Activated naive CD8-positive, alpha-beta T cell treated with anti-CD3 and anti-CD28 coated beads for 36 hours (primary cell): ENCODE measurements at places on chromosomes 4 and X. TPM values are rescaled to one million over a fixed set of nuclear protein-coding genes. Genes with fewer than 3 reads are reported as not detected.

The LRCH2 gene
- not detected for total RNA-seq

GRCh38 chr4:45399116-45399515 is 672.8 kb upstream of the GNPDA2 start:
- no peaks in the 10 kb centered on the region for H3K27me3 ChIP-seq

GRCh38 chrX:108312957-108313356 is 125.3 kb downstream of the COL4A6 start:
- H3K27me3 ChIP-seq: no peaks in the 10 kb centered on the region
- H3K4me1 ChIP-seq: no peaks in the 10 kb centered on the region
- no peak overlapping the region for H3K27ac ChIP-seq
- no peaks in the 10 kb centered on the region for H3K36me3 ChIP-seq
- H3K4me3 ChIP-seq: no peak overlapping the region

- no peaks in the 10 kb centered on the region for H3K36me3 ChIP-seq
- peaks cover 7% of the 10 kb centered on the region for H3K27me3 ChIP-seq
- no peak overlapping the region for H3K4me3 ChIP-seq
- no peaks in the 10 kb centered on the region for H3K4me1 ChIP-seq
These were observed 26.9 kb upstream of the BEX4 start for GRCh38 chrX:103187953-103188475.

DNA sequence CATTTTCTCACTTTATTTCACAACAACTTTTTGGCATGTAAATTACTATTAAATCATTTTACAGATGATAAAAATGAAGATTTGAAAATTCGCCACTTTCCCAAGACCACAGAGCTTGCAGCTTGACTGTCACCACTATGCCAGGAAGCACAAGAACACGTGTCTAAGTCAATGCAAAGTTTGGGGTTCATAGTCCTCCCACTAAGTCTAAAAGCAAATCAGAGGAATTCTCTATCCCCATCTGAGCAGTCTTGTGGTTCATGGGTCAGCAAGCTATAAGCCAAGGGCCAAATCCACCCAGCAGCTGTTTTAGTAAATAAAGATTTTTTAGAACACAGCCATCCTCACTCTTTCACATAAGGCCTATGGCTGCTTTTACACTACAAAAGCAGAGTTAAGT is 833.3 kb upstream of the INTU start:
- no peaks in the 10 kb centered on the region for H3K36me3 ChIP-seq
- no peaks in the 10 kb centered on the region for H3K27me3 ChIP-seq

DNA sequence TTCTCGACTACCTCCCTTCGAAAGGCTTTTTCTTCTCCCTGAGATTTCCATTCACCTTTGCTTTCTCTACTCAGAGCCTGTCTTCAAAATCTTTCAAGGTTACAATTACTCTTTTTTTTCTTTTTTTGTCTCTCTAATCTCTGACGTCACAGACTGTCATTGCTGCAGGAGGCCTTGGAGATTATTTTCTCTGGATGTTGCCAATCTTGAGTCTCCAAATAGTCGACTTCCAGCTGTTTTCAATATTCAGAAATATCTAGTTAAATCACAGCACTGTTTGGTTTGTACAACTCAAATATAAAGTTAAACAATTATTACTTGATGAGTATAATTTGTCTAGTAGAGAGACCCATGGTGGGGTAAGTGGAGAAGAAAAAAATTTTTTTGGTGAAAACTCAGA is 359.0 kb upstream of the BOD1L1 start:
- DNase-seq: no peak
- H3K36me3 ChIP-seq: no peaks in the 10 kb centered on the region
- no peak overlapping the region for H3K4me3 ChIP-seq
- peaks cover 7% of the 10 kb centered on the region for H3K27me3 ChIP-seq
- H3K27ac ChIP-seq: no peak overlapping the region

DNA sequence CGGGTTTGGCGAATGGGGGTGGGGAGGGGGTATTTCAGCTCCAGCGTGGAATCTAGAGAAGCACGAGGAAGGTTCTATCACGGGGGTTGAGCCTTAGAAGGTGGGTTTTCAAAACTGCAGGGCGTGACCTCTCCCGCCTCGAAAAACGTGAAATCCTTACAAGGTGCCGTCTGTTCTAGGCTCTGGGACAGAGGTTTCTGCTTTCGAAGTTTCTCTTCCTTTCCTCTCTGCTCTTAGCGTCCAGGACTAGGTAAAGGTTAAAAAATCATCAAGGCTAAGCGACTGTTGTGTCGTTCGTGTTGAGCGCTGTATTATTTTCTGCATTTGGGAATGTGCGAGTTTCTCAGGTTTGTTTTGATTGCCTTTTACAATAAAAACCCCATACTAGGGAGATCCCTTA is 1.1 kb downstream of the FHL1 start:
- no peak overlapping the region for H3K27ac ChIP-seq
- DNase-seq: no peak
- peaks cover 6% of the 10 kb centered on the region for H3K36me3 ChIP-seq
- H3K4me3 ChIP-seq: peak overlapping the region; percentile 54
- H3K27me3 ChIP-seq: no peaks in the 10 kb centered on the region
